ENCODE measurements at places on chromosomes 7 and 10. TPM values are rescaled to one million over a fixed set of nuclear protein-coding genes. Genes with fewer than 3 reads are reported as not detected.
A peak's percentile ranks its signal among the peaks of the same experiment; 100 is the strongest.

DNA sequence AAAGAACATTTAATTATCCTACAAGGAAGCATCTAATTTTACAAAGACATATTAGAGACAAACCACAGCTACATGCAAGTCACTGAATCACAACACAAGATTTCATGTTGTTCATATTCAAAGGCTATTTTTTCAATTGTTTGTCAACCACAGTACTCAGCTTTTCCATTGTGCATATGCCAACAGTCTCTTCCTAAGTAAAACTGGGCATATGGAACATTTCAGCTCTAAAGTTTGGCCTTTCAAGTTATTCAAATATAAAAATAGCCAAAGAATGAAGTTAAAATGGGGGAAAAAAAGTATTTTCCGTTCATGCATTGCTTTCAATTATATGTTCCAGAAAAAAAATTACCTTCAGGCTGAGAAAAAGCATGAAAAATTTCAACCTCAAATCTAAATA is 537.9 kb downstream of the PLXDC2 start:
- H3K4me3 ChIP-seq = no peak overlapping the region
- no peaks in the 10 kb centered on the region for H3K27me3 ChIP-seq
- H3K4me1 ChIP-seq = no peaks in the 10 kb centered on the region
- no peaks in the 10 kb centered on the region for H3K36me3 ChIP-seq
- DNase-seq = no peak

GRCh38 chr7:71350680-71351079 is 218.7 kb downstream of the GALNT17 start:
- H3K27ac ChIP-seq = no peak overlapping the region
- H3K4me1 ChIP-seq = no peaks in the 10 kb centered on the region
- no peaks in the 10 kb centered on the region for H3K36me3 ChIP-seq

- H3K36me3 ChIP-seq = no peaks in the 10 kb centered on the region
- no peak overlapping the region for H3K27ac ChIP-seq
- DNase-seq = no peak
- H3K4me3 ChIP-seq = no peak overlapping the region
- H3K4me1 ChIP-seq = peaks cover 17% of the 10 kb centered on the region
These were observed 26.5 kb upstream of the CHST15 start for GRCh38 chr10:124119946-124120345.

GRCh38 chr7:157978766-157979165 is 608.9 kb downstream of the PTPRN2 start:
- H3K27ac ChIP-seq = no peak overlapping the region
- no peaks in the 10 kb centered on the region for H3K4me1 ChIP-seq
- DNase-seq = no peak
- no peaks in the 10 kb centered on the region for H3K36me3 ChIP-seq
- H3K4me3 ChIP-seq = no peak overlapping the region

DNA sequence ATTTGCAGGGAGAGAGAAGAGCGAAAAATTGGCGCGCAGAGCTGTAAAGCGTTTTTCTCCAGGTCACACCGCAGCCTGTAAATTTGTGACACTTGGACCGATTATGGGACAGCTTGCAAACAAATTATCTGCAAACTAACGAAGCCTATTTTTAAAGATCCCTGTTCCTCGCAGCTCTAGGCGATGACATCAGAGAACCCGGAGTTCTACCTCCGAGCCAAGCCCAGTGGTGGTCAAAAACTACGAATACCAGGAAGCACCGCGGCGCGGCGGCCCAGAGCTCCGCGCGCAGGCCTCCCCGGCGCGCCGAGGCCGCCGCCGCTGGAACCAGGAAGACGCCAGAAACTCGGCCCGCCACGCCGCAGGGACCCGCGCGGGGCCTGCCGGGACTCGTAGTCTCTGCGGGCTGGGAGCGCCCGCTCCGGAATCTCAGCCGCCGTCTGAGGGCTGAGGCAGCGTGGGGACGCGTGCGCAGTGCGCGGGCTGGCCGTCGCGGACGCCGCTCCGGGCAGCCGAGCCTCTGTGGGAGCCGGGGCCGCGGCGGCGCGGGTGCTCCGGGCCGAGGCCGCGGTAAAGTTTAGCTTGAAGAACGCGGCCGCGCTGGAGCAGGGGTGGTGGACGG is at the start of gene PLEKHA1:
PLEKHA1 (plus strand) TSS at position 472 of the 622 bp plus-strand sequence. CDS start 18,493 bp downstream, outside the sequence.
- H3K4me1 ChIP-seq = peaks cover 50% of the 10 kb centered on the region
- DNase-seq = peak; percentile 95

DNA sequence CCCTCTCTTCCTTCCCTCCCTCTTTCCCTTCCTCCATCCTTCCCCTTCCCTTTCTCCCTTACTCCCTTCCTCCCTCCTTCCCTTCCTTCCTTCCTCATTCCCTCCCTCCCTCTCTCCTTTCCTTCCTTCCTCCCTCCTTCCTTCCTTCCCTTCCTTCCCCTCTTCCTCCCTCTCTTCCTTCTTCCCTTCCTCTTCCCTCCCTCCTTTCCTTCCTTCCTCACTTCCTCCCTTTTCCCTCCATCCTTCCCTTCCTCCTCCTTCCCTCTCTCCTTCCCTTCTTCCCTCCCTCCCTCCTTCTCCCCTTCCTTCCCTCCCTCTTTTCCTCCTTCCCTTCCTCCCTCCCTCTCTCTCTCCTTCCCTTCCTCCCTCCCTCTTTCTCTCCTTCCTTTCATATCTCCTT is 12.7 kb upstream of the SLC18A2 start:
- H3K4me1 ChIP-seq = no peaks in the 10 kb centered on the region
- no peak for DNase-seq
- no peaks in the 10 kb centered on the region for H3K36me3 ChIP-seq
- H3K27me3 ChIP-seq = peaks cover 35% of the 10 kb centered on the region
- no peak overlapping the region for H3K4me3 ChIP-seq
- no peak overlapping the region for H3K27ac ChIP-seq

DNA sequence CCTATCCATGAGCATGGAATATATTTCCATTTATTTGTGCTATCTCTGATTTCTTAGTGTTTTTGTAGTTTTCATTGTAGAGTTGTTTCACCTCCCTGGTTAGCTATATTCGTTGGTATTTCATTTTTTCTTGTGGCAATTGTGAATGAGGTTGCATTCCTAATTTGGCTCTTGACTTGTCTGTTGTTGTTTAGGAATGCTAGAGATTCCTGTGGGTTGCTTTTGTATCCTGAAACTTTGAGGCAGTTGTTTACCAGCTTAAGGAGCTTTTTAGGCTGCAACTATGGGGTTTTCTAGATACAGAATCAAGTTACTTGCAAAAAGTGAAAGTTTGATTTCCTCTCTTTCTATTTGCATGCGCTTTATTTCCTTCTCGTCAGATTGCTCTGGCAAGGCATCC is 304.7 kb upstream of the GRM3 start:
- H3K27me3 ChIP-seq = no peaks in the 10 kb centered on the region
- H3K4me3 ChIP-seq = no peak overlapping the region
- no peaks in the 10 kb centered on the region for H3K4me1 ChIP-seq
- H3K36me3 ChIP-seq = no peaks in the 10 kb centered on the region
- no peak for DNase-seq

Gene ANXA8L1
- total RNA-seq = 396 TPM

Gene PIP
- 126 TPM for total RNA-seq

Gene PILRA
- total RNA-seq = 6.0 TPM

Gene CPN1
- total RNA-seq = not detected

Gene NEBL
- total RNA-seq = 76.5 TPM

Data from suprapubic skin (tissue), 4 donors.